Lung (tissue), 17 donors: ENCODE measurements at places on chromosomes 5 and 9. TPM values are rescaled to one million over a fixed set of nuclear protein-coding genes. Genes with fewer than 3 reads are reported as not detected.
A peak's percentile ranks its signal among the peaks of the same experiment; 100 is the strongest.

DNA sequence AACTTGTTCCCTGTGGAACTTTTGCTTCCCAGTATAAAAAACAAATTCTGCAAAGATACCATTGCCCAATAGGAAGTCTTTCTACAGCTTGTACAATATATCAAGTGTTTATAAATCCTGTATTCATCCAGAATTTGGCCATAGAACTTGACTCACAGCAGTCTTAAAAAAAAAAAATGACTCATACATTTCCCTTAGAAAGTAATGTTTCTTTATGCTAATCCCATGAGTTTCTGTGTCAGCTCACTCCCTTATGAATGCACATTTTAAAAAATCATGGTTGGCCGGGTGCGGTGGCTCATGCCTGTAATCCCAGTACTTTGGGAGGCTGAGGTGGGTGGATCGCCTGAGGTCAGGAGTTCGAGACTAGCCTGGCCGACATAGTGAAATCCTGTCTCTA lies 89.3 kb upstream of the DMRT1 start:
- no peaks in the 10 kb centered on the region for H3K27me3 ChIP-seq
- H3K4me1 ChIP-seq: peaks cover 8% of the 10 kb centered on the region
- DNase-seq: no peak

DNA sequence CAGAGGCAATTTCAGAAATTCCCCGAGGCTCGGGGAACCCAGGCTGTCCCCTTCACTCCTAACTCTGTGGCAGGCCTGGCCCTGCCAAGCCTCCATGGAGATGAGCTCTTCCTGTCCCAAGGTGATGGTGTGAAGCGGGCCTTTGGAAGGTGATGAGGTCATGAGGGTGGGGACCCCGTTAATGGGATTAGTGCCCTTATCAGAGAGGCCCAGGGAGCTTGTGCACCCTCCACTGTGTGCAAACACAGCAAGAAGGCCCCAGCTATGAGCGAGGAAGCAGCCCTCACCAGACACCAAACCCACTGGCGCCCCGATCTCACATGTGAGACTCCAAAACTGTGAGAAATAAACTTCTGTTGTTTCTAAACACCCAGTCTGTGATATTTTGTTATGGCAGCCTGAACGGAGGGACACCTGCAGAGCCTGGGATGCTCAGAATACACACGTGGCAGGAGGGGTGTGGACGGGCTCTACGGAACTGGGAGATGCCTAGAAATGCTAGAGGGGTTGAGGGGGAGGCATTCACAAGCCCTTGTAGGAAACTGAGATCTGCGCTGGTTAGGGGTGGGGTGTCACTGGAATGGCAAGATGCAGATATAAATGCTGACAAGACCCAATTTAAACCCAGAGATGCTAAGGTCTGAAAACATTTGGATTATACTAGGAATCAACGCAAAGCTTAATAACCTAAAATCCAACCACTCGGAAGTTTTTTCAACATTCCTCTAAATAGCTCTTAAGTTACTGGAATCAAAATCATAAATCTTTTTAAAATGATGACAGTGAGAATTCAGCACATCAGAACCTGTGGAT lies 46.9 kb downstream of the ADAMTS2 start:
- no peak for DNase-seq
- H3K27ac ChIP-seq: no peak overlapping the region
- H3K4me3 ChIP-seq: no peak overlapping the region

DNA sequence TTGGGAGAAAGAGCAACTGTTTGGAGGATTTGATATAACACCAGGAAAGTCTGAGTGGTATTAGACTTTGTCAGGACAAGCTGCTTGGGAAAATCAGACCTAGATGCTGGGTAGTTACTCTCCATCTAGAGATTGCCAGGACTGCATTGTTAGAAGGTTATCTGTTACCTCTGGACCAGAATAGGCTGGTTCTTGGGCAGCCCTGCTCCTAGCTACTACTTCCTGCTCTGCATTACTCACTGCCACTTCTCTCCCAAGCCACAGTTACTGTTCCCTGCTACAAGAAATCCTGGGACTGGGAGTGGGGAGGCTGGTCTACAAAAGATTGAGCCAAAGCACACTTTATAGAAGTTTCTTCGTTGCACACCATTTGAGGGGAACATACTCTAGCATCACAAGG lies 95.5 kb upstream of the KCNN2 start:
- no peaks in the 10 kb centered on the region for H3K27me3 ChIP-seq
- no peak for DNase-seq
- no peak overlapping the region for H3K27ac ChIP-seq

GRCh38 chr5:176415952-176416924 lies at the start of gene CLTB:
CLTB (minus strand) TSS chr5:176416539; CDS start chr5:176416363, 176 bp downstream.
- peaks cover 17% of the 10 kb centered on the region for H3K4me1 ChIP-seq
- H3K27ac ChIP-seq: peak within 1 kb of the TSS; percentile 98
- DNase-seq: peak; percentile 86
- peak within 1 kb of the TSS; percentile 86 for H3K4me3 ChIP-seq

PHF24 gene
- 0.48 TPM for total RNA-seq

FOXD4 gene
- total RNA-seq: 1.1 TPM

HTR4 gene
- total RNA-seq: 0.17 TPM

CDKN2B-AS1 gene
- total RNA-seq: 0.57 TPM

GPR21 gene
- 3.7 TPM for total RNA-seq
